ENCODE measurements at places on chromosomes 6 and 20.

GRCh38 chr20:44040202-44040915 lies 125.7 kb downstream of the TOX2 start:
- no peak for DNase-seq

DNA sequence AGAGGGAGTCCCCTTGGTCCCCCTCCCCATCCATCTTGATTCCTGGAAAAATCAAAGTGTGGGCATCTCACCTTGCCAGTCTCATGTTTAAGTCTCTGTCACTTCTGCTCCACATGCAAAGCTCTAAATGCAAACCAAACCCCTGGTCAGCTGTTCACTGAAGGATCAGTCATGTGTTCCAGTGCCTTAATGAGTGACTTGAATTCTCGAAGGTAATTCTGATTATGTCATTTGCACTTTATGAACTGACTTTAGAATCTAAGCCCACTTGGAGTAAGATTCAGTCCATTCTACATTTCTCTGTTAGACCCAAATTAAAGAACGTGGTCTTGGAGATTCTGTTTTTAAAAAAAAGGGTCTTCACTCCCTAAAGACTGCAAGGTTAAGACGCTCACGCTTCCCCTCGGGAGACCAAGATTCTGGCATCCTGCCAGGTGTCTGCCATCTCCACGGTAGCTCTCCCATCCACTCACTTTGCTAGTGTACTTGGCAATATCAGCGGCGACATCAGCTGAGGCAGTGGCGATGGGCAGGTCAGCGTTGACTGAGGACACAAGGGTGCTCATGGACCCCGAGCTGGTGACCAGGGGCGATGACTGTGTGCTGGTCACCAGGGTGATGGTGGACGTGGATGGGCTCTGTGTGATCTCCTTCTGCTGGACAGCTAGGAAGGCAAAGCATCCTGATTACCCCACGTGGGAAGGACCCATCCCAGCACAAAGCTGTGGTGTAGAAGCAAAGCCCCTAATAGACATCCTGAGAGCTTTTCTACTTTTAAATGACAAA lies 120.5 kb downstream of the ZMYND8 start:
- DNase-seq: no peak

GRCh38 chr6:47483516-47483852 lies 5.9 kb downstream of the CD2AP start:
- DNase-seq: no peak

DNA sequence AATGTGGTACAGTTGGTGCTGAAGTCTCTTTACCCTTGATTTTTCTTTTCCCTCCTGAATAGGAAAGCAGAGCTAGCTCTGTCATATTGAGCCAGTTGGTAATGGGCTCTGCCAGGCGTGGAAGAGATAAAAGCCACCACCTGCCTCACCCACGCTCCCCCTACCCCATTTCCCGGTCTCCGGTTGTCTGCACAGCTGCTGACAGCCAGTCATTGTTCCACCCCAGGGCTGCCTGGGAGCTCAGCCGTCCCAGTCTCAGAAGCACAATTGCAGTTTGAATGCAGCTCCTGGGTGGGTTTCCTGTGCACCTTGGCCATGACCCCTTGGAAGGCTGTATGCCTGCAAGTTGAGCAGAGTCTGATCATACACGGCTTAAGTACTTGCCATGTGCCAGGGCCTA lies 675.2 kb upstream of the FLRT3 start:
- DNase-seq: no peak

GRCh38 chr6:154448448-154449096 lies 61.9 kb downstream of the CNKSR3 start:
- DNase-seq: peak; percentile 50

DNA sequence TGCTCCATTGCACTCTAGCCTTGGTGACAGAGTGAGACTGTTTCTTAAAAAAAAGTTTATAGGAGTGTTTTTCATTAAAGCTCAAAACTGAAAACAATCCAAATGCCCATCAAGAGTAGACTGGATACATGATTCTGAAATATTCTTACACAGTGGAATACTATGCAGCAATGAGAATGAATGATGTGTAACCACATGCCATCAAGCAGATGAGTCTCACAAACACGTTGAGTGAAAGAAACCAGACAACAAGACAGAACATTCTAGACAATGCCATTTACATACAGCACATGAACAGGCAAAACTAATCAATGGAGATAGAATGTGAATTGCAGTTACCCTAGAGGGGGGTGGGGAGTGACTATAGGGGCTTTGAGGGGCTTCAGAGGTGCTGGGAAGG lies 72.4 kb downstream of the TOX2 start:
- no peak for DNase-seq

DNA sequence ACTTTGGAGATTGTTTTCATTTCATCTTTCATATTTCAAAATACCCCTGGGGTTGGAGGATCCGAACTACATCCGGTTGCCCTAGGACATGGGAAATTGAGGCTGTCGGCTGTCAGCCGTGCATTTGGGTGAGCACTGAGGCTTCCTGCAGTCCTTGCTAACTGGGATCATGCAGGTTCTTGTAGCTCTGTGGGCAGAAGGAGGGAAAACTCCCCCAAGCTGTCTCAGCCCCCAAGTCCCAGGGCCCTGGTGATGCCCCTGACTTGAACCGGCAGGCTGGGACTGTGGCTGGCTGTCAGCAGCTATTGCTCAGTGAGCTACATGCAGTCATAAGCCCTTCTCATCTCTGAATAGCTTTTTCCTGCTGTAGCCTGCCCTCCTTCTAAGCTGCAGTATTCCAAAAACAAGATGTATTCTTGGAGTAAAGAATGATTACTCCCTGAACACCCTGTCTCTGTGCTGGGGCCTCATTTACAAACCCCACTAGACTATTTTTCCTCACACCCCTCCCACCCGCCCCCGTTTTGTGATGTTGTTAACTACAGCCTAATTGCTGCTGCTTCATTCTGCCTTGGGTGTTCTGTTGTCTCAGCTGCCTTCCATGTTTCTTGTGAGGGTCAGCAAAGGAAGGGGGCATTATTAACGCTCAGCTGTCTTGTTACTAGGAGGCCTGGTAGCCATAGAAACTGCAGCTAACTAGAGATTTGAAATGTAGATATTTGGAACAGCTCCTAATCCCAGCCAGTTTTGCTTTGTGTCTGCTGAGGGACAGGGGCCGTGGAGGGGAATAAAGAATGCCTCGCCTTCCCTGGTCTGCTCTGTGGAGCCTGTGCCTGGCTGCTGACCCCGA lies 18.1 kb downstream of the MTRES1 start:
- no peak for DNase-seq

GRCh38 chr6:1091900-1092299 lies 220.0 kb upstream of the FOXQ1 start:
- DNase-seq: no peak

- no peak for DNase-seq
These were observed 313.0 kb upstream of the AGPAT4 start for GRCh38 chr6:161586887-161587286.

- DNase-seq: no peak
These were observed 164.5 kb downstream of the ZMYND8 start for GRCh38 chr20:47191956-47192355.

- DNase-seq: no peak
These were observed 995 bp downstream of the STK4 start for GRCh38 chr20:44967207-44967807.

DNA sequence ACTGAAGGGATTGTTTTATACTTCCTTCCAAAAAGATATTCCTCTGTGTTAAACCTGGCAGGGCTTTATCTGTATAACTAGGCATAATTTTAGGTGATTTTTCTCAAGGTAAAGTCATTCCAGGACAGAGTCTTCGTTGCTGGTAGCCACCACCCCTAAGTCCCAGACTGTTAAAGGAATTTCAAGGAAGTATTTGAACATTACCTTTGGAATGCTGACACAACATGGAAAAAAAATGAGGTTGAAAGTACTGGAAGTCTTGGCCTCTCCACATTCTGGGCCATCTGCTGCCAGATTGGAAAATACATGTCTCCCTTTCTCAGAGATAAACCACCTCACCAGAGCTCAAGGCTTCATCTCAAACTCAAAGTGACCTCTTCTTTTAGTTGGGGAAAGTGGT lies 27.0 kb upstream of the ETV7 start:
- DNase-seq: no peak

GRCh38 chr6:157679605-157680580 lies 143.2 kb upstream of the SNX9 start:
- DNase-seq: no peak

GRCh38 chr6:82166493-82166892 lies 81.1 kb downstream of the IBTK start:
- no peak for DNase-seq

GRCh38 chr6:125220712-125221111 lies 67.1 kb downstream of the TPD52L1 start:
- DNase-seq: no peak

GRCh38 chr6:33546766-33547165 lies 33.3 kb downstream of the BAK1 start:
- no peak for DNase-seq

DNA sequence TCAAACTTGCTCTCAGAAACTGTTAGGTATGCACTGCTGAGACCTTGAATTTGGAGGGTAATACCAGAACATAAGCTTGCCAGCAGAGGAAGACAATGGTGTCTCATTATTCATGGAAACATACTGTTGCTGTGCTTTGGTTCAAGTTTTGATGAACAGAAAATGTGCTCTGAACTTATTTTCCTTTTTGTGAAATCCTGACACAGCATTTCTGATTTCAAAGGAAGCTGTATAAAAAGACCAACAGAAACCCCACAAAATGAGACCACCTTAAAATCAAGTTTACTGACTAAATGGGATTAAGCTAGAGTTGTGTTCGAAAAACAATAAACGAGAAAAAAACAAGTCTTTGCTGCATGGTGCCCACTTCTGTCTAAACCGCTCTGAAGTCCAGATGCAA lies 70.3 kb downstream of the PRDM1 start:
- no peak for DNase-seq

- no peak for DNase-seq
These were observed 72.1 kb downstream of the RSPO3 start for GRCh38 chr6:127190552-127190951.

- no peak for DNase-seq
These were observed 232.6 kb upstream of the CDYL start for GRCh38 chr6:4543596-4543995.

DNA sequence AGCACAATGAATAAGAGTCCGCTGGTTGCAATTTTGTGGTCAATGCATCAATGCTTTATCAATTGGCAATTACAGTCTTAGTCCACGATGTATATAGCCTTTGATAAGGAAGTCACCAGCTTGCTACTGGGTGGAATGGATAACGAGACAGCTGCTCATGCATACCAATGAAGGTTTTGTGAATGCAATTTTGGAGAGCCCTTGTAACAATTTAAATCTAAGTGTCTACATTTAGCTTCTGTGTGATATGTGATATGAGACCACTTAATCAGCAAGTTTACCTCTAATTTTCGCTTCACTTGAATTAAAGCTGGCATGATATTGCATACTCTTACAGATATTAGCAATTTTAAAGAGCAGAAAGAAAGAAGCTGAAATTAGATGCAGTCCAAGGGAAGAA lies 543.9 kb downstream of the RNF144B start:
- DNase-seq: no peak

- DNase-seq: peak; percentile 21
These were observed 381.5 kb downstream of the TFAP2A start for GRCh38 chr6:10033223-10033829.

DNA sequence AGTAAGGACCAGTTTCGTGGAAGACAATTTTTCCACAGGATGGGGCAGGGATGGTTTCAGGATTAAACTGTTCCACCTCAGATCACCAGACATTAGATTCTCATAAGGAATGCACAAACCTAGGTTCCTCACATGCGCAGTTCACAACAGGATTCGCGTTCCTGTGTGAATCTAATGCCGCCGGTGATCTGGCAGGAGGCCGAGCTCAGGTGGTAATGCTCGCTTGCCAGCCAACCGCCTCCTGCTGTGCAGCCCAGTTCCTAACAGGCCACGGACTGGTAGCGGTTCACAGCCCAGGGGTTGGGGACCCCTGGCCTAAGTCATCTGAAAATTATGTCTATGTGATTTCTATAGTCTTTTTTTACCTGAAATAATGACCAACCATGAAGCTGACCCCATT lies 217.5 kb downstream of the TMEM200A start:
- DNase-seq: no peak

GRCh38 chr6:43172104-43173007 lies 1.3 kb downstream of the SRF start:
- DNase-seq: peak; percentile 73

DNA sequence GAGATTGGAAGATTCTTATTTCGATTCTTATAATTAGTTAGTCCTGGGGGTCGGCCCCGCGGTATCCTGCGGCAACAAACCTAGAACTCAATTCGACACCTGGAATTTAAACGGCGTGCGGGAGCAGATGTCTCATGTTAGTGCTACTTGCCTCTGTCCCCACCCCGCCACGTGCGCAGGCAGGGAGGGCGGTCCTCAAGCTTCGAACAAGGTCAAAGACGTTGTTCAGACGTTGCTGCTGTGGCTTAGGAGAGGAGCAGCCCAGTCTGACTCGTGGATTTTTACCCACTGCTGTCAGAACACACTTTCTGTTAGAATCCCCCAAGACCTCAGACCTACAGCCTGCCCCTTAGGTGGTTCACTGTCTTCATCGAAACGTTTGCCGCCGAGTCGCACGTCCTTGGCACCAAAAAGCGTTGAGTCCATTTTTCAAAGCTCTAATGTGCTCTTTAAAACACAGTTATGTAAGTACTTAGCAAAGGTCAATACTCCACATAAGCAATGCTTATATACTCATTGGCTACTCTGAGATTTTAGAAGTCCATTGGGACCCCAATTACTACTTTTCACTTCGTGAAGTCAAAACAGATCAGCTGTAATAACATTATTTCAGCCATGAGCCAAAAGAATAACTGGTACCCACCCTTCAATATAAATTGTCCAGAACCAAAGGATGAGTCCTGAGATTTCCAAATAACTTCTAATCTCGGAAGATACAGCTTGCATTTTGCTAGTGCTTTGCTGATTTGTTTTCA lies 2.7 kb upstream of the C6orf62 start:
- peak; percentile 97 for DNase-seq

DNA sequence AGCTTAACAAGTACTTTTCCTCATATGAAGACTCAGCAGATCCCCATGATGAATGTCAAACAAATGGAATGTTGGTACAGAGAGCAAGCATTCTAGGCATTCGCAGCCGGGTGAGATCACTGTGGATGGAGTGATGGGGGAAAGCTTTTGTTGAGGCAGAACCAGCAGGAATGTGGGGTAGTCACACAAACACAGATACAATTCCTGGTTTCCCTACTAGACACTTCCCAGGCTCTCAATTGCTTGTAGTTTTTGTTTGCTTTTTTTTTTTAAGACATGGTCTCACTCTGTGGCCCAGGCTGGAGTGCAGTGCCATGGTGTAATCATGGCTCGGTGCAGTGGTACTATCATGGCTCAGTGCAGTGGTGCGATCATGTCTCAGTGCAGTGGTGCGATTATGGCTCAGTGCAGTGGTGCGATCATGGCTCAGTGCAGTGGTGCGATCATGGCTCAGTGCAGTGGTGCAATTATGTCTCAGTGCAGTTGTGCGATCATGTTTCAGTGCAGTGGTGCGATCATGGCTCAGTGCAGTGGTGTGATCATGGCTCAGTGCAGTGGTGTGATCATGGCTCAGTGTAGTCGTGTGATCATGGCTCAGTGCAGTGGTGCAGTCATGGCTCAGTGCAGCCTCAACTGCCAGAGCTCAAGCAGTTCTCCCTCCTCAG lies 15.4 kb upstream of the IER3 start:
- DNase-seq: no peak

GRCh38 chr20:3646067-3646440 lies 17.1 kb downstream of the GFRA4 start:
- DNase-seq: no peak

Measured in right kidney (tissue), 9 donors.